ENCODE measurements at places on chromosomes 7 and 10.

DNA sequence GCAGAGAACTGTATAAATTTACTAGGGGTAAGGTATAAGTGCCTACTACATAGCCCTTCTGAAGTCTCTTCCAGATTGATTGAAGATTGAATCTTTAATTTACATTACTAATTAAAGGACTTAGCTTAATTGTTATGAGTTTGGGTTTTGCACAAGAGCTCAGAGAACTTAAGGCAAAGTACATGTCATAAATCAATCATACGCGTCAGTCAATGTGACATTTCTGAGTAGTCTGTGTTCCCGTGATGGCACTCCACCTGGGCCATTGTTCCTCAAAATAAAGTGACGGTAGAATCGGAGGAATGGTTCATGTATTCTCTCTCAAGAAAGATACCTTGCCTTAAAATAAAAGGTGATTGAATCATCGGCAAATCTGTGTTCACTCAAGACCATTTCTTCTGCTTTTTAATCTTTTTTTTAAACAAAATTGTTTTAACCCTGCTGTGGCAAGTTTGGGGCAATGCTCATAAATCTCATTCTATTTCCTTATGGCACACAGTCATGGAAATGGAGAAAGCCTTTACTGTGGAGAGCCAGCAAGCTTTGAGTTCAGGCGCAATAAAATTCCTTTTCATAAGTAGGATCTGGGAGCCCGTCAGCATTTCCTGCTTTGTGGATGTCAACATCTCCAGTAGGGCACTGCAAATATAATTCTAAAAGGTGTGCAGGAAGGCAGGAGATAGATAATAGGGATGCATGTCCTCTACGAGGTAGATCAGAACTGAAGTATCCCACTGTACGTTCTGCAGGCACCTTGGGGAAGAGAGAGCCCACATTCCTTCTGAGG lies 427.4 kb downstream of the GATA3 start:
- H3K36me3 ChIP-seq: no peaks in the 10 kb centered on the region
- H3K4me3 ChIP-seq: no peak overlapping the region
- no peak for DNase-seq
- H3K27me3 ChIP-seq: no peaks in the 10 kb centered on the region
- H3K27ac ChIP-seq: no peak overlapping the region

GRCh38 chr7:46513447-46513848 lies 592.4 kb upstream of the IGFBP3 start:
- DNase-seq: no peak
- H3K4me1 ChIP-seq: no peaks in the 10 kb centered on the region
- H3K27ac ChIP-seq: no peak overlapping the region

DNA sequence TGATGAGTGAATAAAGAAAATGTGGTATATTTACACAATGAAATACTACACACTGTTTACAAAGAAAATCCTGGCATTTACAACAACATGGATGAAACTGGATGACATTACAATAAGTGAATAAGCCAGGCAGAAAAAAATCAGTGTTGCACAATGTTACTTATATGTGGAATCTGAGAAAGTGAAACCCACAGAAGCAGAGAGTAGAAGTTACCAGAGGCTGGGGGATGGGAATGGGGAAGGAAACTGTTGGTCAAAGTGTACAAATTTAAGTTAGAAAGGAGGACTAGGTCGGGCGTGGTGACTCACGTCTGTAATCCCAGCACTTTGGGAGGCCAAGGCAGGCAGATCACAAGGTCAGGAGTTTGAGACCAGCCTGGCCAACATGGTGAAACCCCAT lies 538.5 kb upstream of the MKI67 start:
- no peaks in the 10 kb centered on the region for H3K36me3 ChIP-seq
- H3K4me3 ChIP-seq: no peak overlapping the region
- H3K27me3 ChIP-seq: no peaks in the 10 kb centered on the region
- DNase-seq: no peak
- H3K4me1 ChIP-seq: no peaks in the 10 kb centered on the region

- no peaks in the 10 kb centered on the region for H3K36me3 ChIP-seq
- no peak overlapping the region for H3K27ac ChIP-seq
- H3K4me1 ChIP-seq: no peaks in the 10 kb centered on the region
- no peak overlapping the region for H3K4me3 ChIP-seq
Observed at GRCh38 chr10:48639632-48640031, 34.8 kb upstream of the ARHGAP22 start.

DNA sequence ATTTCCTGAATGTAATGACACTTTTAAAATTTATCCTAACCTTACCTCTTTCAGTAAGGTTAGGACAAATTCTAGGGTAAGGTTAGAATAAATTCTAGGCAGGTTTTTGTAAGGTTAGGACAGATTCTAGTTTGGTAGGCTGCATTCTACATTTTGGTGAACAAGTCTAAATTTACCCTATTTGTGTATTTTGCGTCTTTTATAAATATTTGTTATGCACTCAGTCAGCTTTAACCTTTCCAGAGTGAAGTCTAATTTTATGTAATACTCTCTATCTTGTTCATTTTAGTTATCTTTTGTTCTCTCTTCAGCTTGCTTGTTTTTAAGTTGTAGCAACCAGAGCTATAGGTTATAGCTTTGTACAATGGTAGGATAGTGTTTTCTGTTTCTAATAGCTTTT lies 54.0 kb downstream of the GLCCI1 start:
- H3K4me1 ChIP-seq: no peaks in the 10 kb centered on the region
- DNase-seq: no peak
- H3K36me3 ChIP-seq: no peaks in the 10 kb centered on the region
- no peak overlapping the region for H3K4me3 ChIP-seq

GRCh38 chr10:78843495-78843894 lies 225.3 kb upstream of the ZMIZ1 start:
- H3K27ac ChIP-seq: no peak overlapping the region
- H3K4me1 ChIP-seq: no peaks in the 10 kb centered on the region
- no peaks in the 10 kb centered on the region for H3K36me3 ChIP-seq
- H3K27me3 ChIP-seq: no peaks in the 10 kb centered on the region
- H3K4me3 ChIP-seq: no peak overlapping the region

Data from colonic mucosa (tissue), 4 donors.